NCI-H446 (cell line): ENCODE measurements at places on chromosomes 1 and 21.

DNA sequence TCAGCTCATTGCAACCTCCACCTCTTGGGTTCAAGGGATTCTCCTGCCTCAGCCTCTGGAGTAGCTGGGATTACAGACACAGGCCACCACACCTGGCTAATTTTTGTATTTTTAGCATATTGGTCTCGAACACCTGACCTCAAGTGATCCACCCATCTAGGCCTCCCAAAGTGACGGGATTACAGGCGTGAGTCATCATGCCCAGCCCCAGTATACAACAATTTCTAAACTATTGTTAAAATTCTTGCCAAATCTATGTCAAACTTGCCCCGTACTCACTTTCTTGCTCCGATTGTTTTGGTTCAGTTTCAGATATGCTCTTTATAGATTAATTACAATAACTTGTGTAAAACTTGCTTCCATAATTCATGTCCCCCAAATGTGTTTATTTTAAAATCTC, 4.1 kb downstream of the RGS18 start:
- DNase-seq, result no peak

- DNase-seq, result peak; percentile 85
These were observed 75.1 kb downstream of the DTL start for GRCh38 chr1:212110617-212111016.

- DNase-seq, result no peak
These were observed 15.4 kb downstream of the PDXK start for GRCh38 chr21:43734131-43734927.

DNA sequence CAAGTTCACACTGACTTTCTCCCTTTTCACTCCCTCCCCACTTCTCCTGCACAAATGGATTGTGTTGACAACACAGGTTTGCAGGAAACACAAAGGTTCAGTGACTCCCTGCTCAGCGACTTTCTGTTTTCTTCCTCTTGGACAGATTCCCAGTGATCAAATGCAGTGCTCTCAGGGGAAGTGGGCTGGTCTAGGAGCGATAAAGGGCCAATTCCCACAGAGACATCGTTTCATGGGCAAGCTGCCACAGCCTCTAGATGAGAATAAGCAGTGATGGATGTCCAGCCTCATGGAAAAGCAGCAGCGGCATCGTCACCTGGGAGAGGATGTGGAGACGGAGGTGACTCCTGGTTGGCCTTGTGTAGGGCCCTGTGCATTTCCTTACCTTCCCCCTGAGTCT, 30.6 kb downstream of the FYB2 start:
- peak; percentile 55 for DNase-seq

- DNase-seq, result no peak
These were observed 713.0 kb downstream of the MRPL39 start for GRCh38 chr21:24894324-24894723.

DNA sequence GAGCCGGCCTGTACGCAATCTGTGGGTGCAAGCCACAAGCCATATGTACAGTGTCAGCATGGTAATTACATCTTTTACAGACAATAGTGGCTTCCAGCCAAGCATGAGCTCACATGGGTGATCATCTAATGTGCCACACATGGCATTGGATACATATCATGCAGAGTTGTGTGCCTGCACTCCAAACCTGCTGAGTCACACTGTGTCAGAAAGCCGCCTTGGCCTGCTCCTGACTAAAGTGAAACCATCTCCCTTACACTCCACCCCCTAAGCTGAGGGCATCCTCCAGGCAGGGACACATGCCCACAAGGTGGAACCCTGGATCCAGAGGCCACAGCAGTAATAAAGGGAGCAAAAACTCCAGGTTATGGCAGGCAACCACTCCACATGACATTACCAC, 72.5 kb downstream of the KCNT2 start:
- DNase-seq, result no peak

- DNase-seq, result no peak
These were observed at the start of gene KLHDC7A for GRCh38 chr1:18480315-18481189. KLHDC7A (plus strand) TSS chr1:18480930; CDS start chr1:18480982, 52 bp downstream.

GRCh38 chr1:156728599-156729462, at the start of gene ISG20L2:
ISG20L2 (minus strand) TSS chr1:156728766; CDS start chr1:156727652, 1,114 bp downstream.
- peak; percentile 98 for DNase-seq

DNA sequence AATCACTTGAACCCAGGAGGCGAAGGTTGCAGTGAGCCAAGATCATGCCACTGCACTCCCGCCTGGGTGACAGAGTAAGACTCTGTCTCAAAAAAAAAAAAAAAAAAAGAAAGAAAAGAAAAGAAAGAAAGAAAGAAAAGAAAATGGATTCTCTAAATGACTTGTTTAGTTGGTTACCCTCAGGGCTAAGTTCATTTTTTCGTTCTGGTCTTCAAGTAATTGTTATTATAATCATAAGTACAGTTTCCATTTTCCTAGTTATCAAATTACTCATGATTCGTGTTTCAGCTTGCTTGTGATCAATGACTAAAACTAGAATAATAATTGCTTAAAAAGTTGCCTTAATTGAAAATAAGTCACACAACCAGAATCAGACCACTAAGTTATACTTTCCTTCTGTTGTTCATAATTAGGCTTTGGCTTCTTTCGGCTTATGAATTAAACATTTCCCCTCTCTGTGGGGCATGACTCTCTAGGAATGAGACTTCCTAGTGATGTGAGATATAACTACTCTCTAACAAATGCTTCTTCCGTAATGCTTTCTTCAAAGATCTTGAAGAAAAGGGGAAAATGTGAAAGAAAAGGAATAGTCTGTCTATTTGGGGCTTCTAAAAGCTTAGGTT, 9.6 kb upstream of the RLF start:
- no peak for DNase-seq

GRCh38 chr1:176989023-176989422, 175.5 kb downstream of the ASTN1 start:
- no peak for DNase-seq

DNA sequence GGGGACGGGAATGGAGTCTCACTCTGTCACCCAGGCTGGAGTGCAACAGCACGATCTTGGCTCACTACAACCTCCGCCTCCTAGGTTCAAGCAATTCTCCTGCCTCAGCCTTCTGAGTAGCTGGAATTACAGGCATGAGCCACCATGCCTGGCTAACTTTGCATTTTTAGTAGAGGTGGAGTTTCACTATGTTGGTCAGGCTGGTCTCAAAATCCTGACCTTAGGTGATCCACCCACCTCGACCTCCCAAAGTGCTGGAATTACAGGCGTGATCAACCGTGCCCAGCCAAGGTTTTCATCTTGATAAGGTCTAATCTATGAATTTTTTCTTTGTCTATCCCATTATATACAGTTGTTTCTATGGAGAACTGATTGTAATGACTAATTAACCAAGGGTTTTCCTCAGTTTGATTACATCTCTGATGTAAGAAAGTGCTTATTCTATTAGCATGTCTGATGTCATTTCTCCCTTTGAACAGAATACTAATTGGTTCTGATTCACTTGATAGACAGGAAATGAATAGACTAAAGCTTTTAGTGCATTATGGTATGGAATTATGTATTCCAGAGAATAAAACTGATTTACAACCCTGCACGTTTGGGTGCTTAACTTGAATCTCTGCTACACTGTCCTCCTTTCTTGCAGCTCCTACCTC, 11.9 kb downstream of the PACC1 start:
- DNase-seq, result no peak

GRCh38 chr1:103243481-103243880, 135.2 kb upstream of the COL11A1 start:
- no peak for DNase-seq

GRCh38 chr1:1060281-1061000, 13.7 kb downstream of the RNF223 start:
- DNase-seq, result no peak

GRCh38 chr1:172360511-172360910, 60.0 kb upstream of the C1orf105 start:
- no peak for DNase-seq

DNA sequence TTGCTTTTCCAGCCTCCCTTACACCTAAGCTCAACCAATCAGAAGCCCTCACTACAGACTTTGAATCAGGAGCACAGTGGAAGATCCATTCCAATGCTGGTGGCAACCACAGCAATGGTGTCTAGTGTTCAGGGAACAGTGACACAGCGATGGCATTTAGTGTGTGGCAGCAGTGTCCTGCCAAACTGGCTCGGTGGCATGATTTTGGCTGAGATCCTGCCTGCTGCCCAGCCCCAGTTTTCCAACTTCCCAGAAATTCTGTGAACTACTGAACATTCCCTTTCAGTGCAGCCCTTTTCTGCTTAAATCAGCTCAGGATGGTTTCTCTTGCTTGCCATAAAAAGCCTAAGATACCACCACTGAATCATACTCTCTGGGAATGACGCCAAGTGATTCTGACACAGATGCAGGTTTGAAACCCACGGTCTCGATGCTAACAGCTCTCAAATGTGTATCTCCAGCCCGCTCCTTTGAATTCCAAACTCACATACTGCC, 8.8 kb downstream of the ASAP3 start:
- no peak for DNase-seq

- DNase-seq, result no peak
These were observed 45.2 kb downstream of the LDLRAD2 start for GRCh38 chr1:21857142-21857839.

DNA sequence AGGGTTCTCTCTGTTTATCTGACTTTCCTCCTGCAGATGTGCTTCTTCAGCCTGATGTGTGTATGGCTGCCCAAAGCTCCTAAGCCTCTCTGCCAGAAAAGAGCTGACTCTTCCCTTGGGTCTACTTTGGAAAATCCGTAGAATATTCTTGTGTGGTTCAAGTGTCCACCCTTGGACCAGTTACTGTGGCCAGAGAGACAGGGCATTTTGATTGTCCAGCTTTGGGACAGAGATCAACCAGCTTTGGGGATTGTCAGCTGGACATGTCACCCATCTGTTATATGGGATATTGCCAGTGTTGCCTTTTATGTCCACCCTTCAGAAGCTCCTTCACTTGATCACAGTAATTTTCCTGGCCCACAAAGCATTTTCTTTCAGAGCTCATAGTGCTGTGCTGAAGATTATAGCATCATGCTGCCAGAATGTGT, 126.2 kb upstream of the L1TD1 start:
- no peak for DNase-seq

GRCh38 chr1:180123463-180123936, 31.2 kb upstream of the QSOX1 start:
- no peak for DNase-seq

DNA sequence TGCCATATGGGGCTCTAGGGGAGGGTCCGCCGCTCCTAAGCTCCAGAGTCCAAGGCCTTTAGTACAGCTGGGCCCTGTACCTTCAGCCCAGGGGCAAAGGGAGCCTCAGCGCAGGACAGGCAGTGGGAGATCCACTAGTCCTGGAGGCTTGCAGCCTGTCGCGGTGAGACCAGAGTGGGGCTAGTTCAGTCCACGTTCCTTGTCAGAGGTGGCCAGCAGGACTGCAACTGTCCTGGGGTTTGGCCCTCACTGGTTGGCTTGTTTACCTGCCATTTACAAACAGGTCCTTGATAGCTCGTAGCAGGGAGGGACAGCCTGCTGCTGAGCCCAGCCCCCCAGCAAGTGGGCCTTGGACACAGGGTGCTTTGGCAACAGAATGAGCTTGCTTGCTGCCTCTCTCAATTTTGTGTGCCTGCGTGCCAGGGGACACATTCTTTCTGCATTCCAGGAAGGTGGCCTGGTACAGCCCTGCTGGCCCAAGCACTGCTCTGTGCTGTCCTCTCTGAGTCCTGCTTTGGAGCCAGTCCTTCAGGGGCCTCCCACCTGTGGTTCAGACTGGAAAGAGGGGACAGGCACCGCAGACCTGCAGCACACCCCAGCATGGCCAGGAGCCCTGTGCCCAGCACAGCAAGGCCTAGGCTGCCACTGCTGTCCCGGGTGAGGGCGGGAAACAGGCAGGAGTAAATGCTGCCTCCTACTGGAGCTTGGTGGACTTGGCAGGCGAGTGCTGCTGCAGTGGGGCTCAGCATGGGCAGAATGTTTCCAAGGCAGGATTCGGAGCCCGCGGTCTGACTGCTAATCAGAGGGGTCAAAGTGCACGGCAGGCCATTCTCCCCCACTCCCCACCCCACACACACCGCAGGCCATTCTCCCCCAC, 15.2 kb downstream of the H6PD start:
- DNase-seq, result peak; percentile 18

GRCh38 chr1:60891281-60891680, 191.1 kb upstream of the NFIA start:
- DNase-seq, result no peak

DNA sequence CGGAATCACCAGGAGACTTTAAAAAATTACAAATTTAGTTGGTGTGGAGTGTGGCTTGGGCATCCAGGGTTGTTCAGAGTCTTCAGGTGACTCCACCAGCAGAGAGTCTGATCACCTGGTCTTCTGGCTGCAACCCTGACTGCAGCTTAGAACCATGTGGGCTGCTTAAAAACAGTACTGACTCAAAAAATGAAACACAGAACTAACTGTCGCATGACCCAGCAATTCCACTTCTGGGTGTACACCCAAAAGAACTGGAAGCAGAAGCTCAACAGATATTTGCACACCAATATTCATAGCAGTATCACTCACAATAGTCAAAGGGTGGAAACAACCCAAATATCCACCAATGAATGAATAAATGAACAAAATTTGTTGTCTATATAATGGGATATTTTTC, 17.3 kb downstream of the TLR5 start:
- DNase-seq, result no peak

- DNase-seq, result no peak
These were observed 2.3 kb upstream of the USH2A start for GRCh38 chr1:216425577-216425976.

DNA sequence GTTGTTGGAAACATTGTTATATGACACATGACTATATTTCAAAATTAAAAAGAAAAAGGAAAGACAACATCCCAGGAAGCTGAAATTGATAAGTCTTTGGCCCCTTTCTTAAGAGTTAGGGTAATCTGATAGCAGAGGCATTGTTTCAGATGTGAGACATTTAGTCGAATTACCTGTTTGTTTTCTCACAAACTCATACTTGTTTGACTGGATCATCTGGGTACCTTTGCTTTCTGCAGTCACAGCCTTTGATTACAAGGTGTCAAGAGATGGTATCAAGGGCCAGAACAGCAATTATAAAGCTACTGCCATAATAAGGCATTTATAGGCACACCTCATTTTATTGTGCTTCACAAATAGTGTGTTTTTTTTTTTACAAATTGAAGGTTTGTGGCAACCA, 136.3 kb downstream of the DUSP10 start:
- no peak for DNase-seq

DNA sequence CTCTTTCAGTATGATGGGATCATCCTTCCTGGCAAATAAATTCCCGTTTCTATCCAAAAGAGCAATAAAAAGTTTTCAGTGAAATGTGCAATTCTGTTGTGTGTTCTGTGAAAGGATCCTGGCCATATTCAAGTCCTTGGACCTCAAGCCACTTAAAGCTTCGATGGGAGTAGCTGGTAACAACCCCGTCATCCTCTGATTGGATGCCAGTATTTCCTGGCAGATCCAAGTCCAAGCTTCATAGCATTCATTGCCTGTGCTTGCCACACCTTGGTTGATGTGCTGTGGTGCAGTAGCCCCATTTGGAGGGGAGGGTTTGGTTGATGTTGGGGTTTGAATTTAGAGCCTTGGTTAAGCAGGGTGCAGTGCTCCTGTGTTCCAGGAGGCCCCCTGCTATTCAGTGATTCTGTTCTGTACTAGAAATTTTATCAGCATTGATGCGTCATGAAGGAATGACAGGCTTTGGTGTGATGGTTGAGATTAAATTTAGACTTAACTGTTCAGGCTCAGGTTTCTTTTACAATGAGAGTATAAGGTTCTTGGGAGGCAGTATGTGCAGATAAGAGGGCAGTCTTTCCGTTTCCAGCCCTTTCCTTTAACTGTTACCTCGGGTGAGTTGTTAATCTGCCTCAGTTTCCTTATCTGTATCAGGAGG, 4.9 kb downstream of the RPL11 start:
- DNase-seq, result no peak
